ENCODE measurements at places on chromosomes 7 and 10.

- DNase-seq, result no peak
These were observed 471.7 kb upstream of the GALNT17 start for GRCh38 chr7:70660154-70660818.

DNA sequence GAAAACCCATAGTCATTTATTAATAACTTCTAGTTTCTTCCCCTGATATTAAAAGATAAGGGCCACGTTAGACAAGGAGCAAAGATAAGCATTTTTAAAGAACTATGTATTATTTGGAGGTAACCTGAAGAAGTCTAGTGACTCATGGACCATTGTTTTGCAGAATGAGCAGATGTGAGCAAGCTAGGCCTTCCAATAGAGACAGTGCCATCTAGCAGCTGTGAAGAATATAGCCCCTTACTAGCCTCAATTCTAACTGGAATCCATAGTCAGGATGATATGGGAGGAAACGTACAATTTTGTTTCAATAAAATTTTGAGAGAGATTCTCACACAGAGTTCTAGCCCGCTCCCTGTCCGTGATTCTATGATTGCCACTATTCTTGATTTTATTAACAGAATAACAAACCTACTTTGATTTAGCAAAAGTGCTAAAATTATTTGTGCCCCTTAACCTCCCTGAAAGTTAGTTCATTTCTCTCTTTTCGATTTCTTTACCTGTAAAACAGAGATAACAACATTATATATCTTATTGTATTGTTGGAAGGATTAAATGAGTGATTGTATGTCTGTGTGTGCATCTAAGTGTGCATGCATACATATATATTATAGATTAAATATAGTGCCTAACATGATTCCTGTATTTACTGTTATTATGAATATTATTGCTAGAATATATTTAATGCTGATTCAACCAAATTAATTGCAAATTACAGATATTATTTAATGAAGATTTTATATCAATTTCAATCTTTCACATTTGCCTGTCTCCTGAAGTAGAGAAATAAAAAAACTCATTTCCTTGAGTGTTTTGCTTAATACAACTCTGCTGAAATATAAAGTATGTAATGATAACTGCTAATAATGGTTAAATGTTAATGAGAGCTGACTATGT, 22.7 kb downstream of the FAM237B start:
- DNase-seq, result no peak

DNA sequence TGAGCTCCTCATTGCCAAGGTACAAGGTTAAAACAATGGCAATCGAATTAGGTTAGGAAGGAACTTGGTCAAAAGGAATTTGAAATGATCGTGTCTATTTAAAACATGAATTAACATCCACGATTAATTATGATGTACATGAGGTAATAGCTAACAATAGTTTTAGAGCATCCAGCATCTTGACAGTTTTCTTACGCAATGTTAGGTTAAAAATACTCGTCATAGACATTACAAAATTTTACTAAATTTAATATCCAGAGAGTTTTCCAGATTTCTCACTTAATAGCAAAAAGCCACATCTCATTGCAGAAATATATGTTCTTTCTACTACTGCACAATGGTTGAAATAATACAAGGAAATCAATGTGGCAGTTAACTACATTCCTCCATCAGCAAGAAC, 22.6 kb downstream of the CUBN start:
- no peak for DNase-seq

GRCh38 chr10:62658516-62658915, 146.0 kb upstream of the ADO start:
- no peak for DNase-seq

GRCh38 chr10:60346661-60347060, 43.0 kb downstream of the ANK3 start:
- no peak for DNase-seq

DNA sequence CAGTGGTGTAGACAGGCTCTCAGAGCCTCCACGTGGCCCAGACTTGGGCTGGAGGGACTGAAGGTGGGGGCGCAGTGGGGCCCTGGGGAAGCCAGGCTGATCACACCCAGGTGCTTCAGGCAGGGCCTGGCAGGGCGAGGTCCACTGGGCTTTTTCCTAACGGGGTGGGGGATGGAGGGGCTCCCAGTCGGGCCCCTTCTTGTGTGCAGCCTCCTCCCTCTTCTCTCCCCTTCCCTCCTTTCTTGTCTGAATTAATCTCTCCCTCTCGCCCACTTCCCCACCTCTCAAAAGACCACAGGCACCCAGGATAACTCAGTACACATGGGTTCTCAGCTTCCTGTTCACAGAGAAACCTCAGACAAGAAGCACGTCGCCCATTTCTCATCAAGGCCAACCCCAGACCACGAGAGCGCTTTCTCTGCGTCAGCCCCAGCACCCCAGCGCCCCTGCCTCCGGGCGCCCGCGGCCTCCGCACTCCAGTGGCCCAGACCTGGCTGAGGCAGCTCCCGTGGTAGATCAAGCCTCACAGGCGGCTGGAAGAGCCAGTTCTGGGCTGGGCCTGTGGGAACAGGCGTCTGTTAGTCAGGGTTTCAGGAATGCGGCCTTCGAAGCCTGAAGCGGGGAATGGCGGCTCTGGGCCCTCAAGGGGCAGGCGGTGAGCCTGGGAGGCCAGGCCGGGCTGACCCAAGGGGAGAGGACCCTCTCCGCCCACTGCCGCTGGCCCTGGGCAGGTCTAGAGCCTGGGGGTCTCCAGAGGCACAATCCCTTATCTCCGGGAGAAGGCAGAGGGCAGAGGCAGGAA, 50.6 kb downstream of the PWWP2B start:
- DNase-seq, result peak; percentile 70

GRCh38 chr7:149558149-149558861, 60.7 kb upstream of the ZNF746 start:
- no peak for DNase-seq

- no peak for DNase-seq
These were observed 35.9 kb upstream of the ELMO1 start for GRCh38 chr7:37484426-37485073.

DNA sequence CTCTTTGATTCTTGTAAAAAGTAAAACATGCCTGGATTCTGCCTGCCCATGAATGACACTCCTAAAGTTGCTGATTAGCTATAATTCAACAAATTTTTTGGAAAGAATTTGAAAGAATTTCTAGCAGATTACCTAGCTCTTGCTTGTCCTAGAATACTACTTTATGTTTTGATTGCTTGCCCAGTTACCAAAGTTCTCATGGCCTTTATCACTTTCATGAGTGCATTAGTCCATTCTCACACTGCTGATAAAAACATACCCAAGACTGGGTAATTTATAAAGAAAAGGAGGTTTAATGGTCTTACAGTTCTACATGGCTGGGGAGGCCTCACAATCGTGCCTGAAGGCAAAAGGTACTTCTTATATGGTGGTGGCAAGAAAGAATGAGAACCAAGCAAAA, 1137.3 kb downstream of the SORCS1 start:
- DNase-seq, result no peak

- DNase-seq, result no peak
These were observed 218.5 kb downstream of the DNAJB6 start for GRCh38 chr7:157555313-157555712.

GRCh38 chr7:149460493-149461277, at the start of gene ZNF777:
Gene ZNF777, minus strand, starts transcription at chr7:149461062. Its CDS starts 5,040 bp downstream, at chr7:149456022.
- peak; percentile 80 for DNase-seq

GRCh38 chr10:129849853-129850252, 114.2 kb downstream of the EBF3 start:
- no peak for DNase-seq

GRCh38 chr7:94823947-94824346, 83.4 kb upstream of the PPP1R9A start:
- no peak for DNase-seq

GRCh38 chr10:123462246-123462645, 203.9 kb upstream of the GPR26 start:
- DNase-seq, result no peak

GRCh38 chr10:14153570-14154055, 177.1 kb downstream of the FRMD4A start:
- DNase-seq, result no peak

- DNase-seq, result no peak
These were observed 82.5 kb downstream of the COBL start for GRCh38 chr7:51234139-51234538.

All from stimulated activated CD4-positive, alpha-beta T cell treated with anti-CD3 and anti-CD28 coated beads, Interleukin-2, amount 100 ng/mL, for 24 hours (primary cell).